A673 (cell line): ENCODE measurements at places on chromosomes 2 and 18.
A peak's percentile ranks its signal among the peaks of the same experiment; 100 is the strongest.

GRCh38 chr18:47931718-47932103, 1.3 kb upstream of the SMAD2 start:
- no peak for DNase-seq

DNA sequence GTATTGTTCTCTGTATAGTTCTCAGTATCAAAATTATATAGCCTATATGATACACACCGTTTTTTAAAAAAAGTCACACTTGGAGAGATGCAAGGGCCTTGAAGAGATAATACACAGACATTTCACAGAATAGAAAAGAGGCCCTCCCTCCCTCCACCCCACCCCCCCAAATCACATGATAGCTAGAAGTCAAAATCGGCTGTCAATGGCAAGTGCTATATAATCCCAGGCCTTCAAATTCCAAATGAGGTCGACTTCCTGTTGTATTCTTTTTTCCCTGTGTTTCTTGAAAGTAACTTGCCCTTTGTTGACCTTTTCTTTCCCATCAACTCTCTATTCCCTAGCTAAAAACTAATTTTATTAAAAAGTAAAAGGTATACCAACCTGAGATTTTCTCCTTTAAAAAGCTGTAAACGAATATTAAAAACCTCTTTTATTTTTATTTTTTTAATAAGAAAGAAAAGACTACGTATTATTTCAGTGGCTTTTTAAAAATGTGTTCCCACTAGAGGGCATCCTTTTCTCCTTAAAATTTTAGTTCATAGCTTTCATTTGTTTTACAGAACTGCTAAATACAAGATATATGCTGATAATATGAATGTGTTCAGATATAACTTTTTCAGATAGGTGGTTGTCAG, 46.6 kb downstream of the KCMF1 start:
- DNase-seq, result peak; percentile 75

DNA sequence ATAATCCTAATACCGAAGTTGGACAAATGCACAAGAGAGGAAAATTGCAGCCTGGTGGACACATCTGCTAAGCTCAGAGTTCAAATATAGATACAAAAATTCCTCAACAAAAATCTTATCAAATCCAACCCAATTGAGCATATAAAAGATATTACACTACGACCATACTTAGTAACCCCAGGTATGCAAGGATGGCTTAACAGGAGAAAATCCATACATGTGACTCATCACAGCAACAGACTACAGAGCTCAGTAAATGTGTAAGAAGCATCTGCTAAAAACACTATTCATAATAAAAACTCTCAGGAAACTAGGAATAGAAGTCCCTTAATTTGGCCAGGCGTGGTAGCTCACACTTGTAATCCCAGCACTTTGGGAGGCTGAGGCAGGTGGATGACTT, 28.3 kb downstream of the HS6ST1 start:
- DNase-seq, result no peak

- DNase-seq, result no peak
Observed at GRCh38 chr18:75553021-75553420, 125.5 kb upstream of the SMIM21 start.

DNA sequence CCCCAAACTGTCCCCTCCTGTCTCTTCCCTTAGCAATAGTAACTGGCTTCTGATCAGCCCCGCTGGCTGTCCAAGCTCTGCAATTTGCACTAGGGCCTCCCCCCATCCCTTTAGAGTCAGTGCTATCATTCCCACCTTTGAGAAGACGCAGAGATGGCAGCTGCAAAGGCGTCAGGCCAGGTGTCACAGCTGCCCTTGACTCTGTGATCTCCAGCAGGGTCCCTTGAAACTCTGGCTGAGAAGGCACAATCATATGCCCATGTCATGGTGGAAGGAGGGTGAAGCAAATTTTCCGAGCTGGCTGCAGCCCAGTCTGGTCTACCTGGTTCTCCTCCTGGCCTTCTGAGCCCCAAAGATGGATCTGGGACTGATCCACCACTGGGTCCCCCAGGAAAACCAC, 49.2 kb upstream of the TEX51 start:
- DNase-seq, result no peak

DNA sequence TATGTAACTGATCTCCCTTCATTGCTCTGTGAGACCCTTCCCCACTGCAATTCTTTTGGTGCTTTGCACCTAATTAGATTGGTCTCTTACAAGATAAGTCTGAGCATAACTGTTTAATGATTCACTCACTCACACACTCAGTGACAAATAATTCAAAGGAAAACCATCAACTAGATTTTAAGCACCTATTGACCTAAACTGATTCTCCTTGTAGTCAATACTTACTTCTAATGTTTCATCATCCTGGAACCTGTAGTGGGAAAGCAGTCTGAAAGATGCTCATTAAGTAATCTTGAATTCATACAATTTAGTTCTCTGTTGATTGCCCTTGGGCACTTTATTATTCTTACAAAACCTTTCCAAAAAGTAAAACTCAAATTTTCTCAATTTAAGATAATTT, 74.3 kb upstream of the COL5A2 start:
- DNase-seq, result no peak

DNA sequence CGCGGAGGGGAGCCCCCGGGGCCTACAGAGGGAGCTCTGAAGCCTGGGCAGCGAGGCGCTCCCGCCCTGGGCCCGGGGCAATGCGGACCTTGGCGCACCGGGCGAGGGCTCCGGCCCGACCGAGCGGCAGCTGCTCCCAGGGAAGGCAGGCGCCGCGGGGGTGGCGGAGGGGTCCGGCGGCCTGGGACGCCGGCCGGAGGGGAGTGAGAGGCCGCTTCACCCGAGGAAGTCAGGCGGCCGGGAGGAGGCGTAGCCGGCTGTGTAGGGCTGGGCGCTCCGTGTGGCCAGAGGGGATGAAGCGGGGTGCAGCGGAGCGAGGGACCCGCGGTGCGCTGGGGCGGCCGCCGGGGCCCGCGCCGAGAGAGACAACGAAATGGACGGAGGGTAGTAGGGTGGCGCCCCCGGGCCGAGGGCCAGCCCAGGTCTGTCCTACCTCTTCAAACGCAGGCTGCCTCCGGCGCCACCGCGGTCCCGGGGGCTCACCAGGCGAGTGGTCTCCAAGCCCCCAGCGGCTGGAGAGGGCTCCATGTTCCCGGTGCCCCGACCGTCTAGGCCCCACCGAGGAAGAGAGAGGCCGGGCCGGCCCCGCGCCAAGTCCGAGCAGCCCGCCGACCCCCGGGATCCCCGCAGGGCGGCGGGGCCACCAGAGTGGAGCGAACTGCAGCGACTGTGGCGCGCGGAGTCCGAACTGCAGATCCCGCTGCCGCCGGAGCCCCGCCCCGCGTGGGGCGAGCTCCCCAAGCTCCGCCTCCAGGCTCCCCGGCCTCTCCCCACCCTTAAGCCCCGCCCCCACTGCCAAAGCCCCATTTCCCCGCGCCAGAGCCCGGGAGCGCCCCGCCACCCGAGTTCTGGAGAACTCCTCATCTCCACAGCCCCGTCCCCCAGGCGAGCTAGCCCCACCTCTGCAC, at the start of gene SLC30A3:
Gene SLC30A3, minus strand, starts transcription at position 669 of the 908 bp plus-strand sequence. Its CDS starts 141 bp downstream, at position 528.
- peak; percentile 90 for DNase-seq

DNA sequence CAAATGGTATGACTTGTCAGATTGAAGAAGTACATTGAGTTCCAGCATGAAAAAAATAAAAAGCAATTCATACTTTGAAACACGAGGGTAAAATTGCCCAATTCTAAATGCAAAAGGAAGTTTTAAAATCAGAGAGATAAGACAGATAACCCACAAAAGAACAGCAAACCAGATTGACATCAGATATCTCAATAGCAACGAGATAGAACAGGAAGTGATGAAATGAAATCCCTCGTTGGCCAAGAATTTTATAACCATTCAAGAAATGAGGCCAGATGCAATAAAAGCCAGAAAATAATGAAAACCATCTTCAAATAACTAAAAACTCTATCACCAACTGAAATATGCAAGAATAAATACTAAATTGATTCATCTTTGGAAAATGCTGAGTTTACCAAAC, 172.8 kb downstream of the CD226 start:
- peak; percentile 69 for DNase-seq

DNA sequence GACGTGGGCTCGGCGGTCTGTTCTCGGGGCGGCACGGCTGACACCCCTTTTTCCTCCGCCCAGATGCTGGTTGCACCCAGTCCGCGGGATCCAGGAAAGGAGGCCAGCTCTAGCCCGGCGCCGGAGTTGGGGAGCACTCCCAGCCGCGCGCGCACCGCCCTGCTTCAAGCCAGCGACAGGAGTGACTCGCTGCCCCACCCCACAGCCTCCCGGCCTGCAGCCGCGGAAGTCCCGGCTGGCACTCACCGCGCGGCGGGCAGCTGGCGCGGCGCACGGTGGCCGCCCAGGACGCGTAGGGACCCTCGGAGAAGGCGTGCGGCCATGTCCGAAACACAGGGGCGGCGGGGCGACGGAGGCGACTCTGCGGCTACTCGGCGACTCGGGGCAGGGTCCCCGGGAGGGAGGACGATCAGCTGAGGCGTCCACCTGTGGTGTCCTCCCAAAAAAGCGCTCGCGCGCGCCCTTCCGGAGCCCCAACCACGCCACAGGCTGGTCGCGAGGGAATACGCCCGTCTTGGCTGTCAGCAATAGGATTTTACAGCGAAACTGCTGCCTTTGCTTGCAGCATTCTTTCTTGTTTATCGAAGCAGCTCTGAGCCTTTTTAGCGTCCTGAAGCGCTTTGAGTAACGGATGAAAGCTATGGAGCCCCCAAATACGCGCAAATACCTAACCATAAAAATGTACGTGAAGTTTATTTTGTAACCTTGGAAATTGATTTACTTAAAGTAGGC, at the start of gene ACADL:
Gene ACADL, minus strand, starts transcription at position 507 of the 732 bp plus-strand sequence. Its CDS starts 184 bp downstream, at position 323.
- DNase-seq, result peak; percentile 36

DNA sequence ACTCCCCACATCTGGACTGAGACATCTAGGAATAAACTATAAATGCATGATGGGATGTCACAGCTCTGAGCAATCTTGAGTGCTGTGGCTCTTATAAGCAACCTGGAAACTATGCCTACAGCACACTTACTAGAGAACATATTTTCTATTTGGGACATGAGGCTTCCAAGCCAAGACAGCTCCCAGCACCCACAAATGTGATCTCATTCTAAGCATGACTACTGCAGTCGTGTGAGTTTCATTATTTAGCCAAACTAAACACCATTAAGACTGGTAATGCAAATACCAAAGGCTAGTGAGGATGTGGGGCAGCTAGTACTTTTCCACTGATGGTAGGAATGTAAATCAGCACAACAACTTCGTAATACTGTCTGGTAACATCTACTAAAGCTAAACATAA, 72.5 kb downstream of the RTTN start:
- DNase-seq, result no peak

DNA sequence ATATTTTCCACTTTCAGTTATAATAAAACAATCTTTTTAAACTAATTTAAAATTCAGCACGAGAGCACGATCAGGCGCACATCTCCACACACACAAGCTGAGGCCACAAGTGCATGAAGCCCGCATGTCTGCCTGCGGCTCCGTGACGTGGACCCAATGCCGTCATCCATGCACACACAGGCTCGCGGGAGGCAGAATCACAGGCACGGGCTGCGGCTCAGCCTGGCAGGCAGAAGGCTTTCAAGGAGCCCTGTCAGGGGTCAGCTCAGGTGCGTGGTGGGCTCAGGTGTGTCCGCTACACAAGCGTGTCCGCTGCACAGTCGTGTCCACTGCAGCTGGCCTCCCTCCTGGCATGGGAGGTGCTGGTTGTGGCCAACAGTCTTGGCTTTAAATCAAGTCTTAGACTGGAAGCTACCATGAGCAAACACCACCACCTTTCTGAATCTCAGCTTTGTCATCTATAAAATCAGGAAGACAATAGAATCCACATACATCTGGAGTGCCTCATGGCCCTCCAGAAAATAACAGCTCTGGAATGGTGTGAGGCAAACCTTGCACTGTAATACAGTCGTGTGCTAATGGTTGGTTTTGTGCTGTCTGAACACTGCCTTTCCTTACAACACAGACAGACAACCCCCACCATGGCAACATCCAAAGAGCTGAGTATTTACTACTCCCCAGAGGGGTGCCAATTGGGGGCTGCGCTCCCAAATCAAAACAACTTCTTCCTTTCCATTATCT, 210.1 kb downstream of the NDUFA10 start:
- no peak for DNase-seq

DNA sequence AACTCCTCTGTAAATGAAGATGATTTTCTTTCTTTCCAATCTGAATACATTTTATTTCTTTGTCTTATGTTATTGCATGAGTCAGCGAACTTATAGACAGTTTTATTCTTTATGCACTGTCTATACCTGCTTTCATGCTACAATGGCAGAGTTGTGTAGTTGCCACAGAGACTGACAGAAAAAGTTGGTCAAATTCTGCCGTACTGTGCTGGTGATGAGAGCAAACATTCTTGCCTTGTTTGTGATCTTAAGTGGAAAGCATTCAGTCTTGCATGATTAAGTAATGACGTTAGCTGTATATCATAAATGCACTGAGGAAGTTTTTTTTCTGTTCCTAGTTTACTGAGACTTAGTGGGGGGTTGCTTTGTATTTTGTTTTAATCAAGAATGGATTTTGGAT, 32.9 kb downstream of the ZC3H15 start:
- peak; percentile 33 for DNase-seq

- no peak for DNase-seq
Observed at GRCh38 chr2:230665263-230665691, 47.4 kb upstream of the CAB39 start.

GRCh38 chr2:18047213-18047611, 168.7 kb downstream of the KCNS3 start:
- no peak for DNase-seq

- DNase-seq, result no peak
Observed at GRCh38 chr2:238924032-238924431, 76.1 kb downstream of the TWIST2 start.

DNA sequence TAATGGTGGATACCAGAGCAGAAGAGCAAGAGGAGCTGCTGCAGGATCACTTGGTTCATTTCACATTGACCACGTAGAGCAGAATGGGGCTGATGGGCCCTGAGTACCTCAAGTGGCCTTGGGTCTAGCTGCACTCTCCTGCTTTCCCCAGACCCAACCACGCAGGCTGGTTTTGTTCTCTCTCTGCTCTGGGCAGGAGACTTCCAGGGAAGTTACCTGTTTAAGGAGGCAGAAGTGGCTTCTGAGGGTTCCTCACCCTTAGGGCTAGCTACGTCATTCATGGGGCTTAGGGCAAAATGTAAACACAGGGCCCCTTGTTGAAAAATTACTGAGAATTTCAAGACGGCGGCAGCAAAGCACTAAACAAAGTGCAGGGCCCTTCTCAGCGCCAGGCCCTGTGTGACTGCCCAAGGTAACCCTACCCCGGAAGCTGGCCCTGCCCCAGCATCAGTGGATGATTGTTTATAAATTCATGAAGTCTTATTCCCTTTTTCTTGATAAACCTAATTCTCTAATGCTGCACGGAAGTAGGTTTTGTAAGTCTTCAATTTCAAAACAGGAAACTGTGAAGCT, 75.9 kb downstream of the TMEM182 start:
- DNase-seq, result no peak

DNA sequence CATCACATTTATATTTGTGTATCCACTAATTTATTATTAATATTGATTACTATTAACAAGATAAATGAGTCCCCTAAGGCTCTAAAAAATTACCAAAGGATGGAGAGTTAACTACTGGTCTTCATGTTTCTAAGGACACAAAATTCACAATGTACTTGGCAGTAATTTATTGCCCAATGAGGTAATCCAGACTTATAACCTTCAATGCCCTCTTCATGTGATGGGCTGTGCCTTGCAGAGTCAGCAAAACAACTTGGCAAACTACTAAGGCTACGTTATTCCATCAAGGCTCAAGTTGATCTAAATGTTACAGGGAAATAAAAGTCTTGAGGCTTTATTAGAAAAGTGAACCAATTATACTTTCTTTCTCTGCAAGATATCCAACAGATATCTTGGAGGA, 804.9 kb upstream of the NXPH2 start:
- DNase-seq, result no peak

- DNase-seq, result peak; percentile 2
Observed at GRCh38 chr2:58730764-58731487, 489.8 kb upstream of the FANCL start.
